Astrocyte (in vitro differentiated cells and primary cell): ENCODE measurements at places on chromosomes 11 and 22. TPM values are rescaled to one million over a fixed set of nuclear protein-coding genes. Genes with fewer than 3 reads are reported as not detected.

The SFI1 gene
- total RNA-seq = 13.6 TPM in 2 replicates

DNA sequence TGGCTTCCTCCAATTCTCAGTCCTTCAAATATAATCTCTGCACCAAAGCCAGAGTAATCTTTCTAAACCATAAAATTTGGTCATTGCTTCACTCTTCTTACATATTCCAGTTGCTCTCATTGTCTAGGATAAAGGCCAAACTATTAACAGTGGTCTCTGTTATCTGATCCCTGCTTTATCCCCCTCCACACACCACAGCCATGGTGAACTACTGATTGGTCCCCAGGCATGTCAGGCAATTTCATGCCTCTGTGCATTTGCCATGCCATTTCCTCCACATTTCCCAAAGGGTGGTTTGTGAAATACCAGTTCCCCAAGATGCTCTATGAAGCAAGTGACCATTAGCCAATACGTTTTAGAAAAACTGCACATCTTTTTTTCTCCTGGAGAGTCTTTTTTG is 97.0 kb downstream of the FAM181B start:
- DNase-seq = no peak

DNA sequence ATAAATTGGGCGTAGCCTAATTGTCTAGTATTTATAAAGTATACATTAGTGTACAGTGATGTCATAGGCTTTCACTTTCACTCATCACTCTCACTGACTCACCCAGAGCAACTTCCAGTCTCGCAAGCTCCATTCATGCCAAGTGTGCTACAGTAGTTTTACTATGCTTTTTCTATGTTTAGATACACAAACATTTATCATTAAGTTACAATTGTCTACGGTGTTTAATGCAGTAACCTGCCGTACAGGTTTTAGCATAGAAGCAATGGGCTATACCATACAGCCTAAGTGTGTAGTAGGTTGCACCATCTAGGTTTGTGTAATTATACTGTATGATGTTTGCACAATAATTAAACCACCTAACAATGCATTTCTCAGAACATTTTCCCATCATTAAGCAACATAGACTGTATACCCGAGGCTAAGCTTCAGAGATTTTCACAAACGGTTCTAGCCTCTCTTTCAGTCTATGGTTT is 17.5 kb downstream of the OR9G1 start:
- no peak for DNase-seq

DNA sequence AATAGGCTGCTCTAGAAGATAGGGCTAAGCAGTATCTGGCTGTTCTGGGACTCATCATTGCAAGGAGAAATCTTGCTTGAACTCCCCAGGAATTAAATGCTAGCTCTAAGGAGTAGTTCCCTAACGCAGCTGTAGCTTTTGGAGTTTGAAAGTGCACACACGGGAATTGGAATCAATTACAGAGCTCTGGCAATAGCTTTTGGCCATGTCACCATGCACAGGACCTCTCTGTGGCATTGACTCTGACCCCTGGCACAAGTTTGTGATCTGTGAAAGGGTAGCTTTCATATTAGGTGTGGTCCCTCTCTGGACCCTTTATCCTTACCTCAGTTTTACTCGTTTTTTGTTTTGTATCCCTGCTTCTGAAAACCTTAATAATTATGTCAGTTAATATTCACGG is 121.6 kb downstream of the FAT3 start:
- DNase-seq = no peak
